NCI-H2227 treated with DMSO at 0.1 percent for 48 hours (cell line): ENCODE measurements at places on chromosomes 6 and 20.

- DNase-seq, result no peak
Observed at GRCh38 chr6:144185133-144185836, 35.0 kb downstream of the STX11 start.

GRCh38 chr6:163695414-163695864 is 280.9 kb downstream of the QKI start:
- no peak for DNase-seq

- no peak for DNase-seq
Observed at GRCh38 chr20:8342391-8342790, 210.3 kb downstream of the PLCB1 start.

DNA sequence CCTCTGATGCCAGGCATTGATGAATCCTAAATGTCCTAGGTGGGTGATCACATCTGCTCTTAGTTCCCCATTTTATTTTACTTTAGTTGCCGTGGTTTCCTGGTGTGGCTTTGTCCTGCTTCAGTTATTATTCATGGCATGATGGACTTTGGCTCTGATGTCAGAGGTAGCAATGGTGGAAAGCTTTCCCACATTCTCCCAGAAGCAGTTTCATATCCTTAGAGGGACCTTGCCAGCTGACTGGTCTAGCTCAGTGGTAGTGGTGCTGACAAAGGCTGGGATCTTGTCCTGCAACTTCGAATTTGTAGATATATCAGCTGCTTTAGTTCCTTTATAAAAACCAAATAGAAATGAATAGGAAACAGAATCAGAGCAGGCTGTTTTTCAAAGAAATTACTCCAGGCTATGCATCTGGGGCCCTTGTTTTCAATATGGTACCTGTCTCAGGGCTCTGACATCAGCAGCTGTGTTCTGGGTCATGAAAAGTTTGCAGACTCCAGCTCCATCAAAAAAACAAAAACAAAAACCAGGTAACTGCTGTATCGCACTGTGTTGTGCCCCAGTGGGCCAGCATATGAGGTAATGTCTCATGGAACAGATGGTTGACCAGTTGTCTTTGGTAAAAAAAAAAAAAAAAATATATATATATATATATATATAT is 133.7 kb downstream of the PLCB4 start:
- DNase-seq, result no peak

GRCh38 chr20:11792568-11792953 is 125.1 kb upstream of the BTBD3 start:
- no peak for DNase-seq
